CD8-positive, alpha-beta memory T cell (primary cell): ENCODE measurements at places on chromosomes 1 and 21. TPM values are rescaled to one million over a fixed set of nuclear protein-coding genes. Genes with fewer than 3 reads are reported as not detected.

DNA sequence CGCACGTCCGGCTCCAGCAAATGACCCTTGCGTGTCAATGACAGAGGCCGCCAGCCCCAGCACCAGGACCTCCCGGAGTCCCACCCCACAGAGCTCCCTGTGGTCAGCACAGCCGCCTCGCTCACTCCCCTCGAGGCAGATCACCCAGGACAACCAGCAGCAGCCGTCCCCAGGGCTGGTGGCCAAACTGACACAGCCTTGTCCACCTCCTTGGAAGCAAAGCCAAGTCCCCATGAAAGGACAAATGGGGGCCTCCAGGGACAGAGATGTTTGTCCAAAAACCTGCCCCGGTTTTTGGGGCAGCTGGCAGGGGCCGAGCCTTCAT, 2.1 kb downstream of the KRTAP10-10 start:
- no peak overlapping the region for H3K27ac ChIP-seq
- DNase-seq: no peak
- H3K4me3 ChIP-seq: no peak overlapping the region
- H3K27me3 ChIP-seq: no peaks in the 10 kb centered on the region

- no peak overlapping the region for H3K27ac ChIP-seq
- H3K4me3 ChIP-seq: no peak overlapping the region
- H3K36me3 ChIP-seq: no peaks in the 10 kb centered on the region
- H3K4me1 ChIP-seq: no peaks in the 10 kb centered on the region
- no peak for DNase-seq
Measured at GRCh38 chr1:197222780-197223179, 45.3 kb upstream of the CRB1 start.

DNA sequence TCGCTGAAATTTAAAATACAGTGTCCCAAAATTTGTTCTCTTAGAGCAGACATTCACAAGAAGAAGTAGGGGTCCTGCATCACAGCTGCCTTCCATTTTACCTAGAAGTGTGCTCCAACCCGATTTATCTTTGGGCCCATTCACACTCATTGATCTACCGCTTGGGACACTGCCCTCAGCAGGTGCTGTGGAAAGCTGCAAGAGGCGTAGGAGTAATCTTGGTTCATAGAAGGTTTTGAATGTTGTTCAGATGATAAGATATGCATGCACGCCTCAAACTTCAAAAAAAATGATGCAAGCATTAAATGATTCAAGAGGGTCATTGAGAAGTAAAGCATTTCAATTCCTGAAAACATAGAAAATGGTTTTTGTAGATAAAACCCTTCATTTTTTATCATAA, 18.6 kb upstream of the C1orf105 start:
- H3K36me3 ChIP-seq: no peaks in the 10 kb centered on the region
- no peak overlapping the region for H3K4me3 ChIP-seq
- H3K27me3 ChIP-seq: no peaks in the 10 kb centered on the region
- H3K27ac ChIP-seq: no peak overlapping the region
- H3K4me1 ChIP-seq: peaks cover 28% of the 10 kb centered on the region

The OPTC gene
- total RNA-seq: not detected

- no peak for DNase-seq
- no peaks in the 10 kb centered on the region for H3K4me1 ChIP-seq
- no peak overlapping the region for H3K27ac ChIP-seq
Measured at GRCh38 chr21:42956824-42957630, 17.3 kb upstream of the PKNOX1 start.

The NUP210L gene
- 0.09 TPM for total RNA-seq

The RNU1-1 gene
- total RNA-seq: 1,300 TPM

DNA sequence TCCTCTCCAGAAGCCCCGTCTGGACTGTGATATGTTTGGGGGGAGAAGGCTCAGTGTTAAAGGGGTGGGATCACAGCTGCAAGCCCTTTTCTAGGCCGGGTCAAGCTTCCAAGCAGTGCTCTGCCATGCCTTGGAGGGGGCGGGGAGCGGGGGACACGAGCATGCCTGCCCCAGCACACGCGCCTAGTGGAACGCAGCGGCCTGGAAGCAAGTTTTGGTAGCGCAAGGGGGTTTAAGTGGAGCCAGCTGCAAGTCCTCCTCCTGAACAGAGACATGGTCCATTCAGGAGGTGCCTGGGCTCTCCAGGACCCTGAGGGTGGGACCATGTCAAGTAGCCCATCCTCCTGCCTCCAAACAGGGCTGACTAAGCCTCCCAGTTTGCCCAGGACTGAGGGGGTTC, 112.2 kb downstream of the CASZ1 start:
- H3K36me3 ChIP-seq: no peaks in the 10 kb centered on the region
- no peak overlapping the region for H3K4me3 ChIP-seq
- no peaks in the 10 kb centered on the region for H3K4me1 ChIP-seq
- DNase-seq: no peak
- no peaks in the 10 kb centered on the region for H3K27me3 ChIP-seq
- H3K27ac ChIP-seq: no peak overlapping the region

GRCh38 chr1:186682736-186683135, 2.5 kb upstream of the PTGS2 start:
- H3K27ac ChIP-seq: no peak overlapping the region
- H3K4me3 ChIP-seq: no peak overlapping the region
- DNase-seq: no peak
- peaks cover 15% of the 10 kb centered on the region for H3K27me3 ChIP-seq
- no peaks in the 10 kb centered on the region for H3K36me3 ChIP-seq

The LCE1A gene
- total RNA-seq: not detected

GRCh38 chr1:156399355-156400125, 30.5 kb downstream of the RHBG start:
- H3K27me3 ChIP-seq: no peaks in the 10 kb centered on the region
- no peak for DNase-seq
- H3K4me3 ChIP-seq: no peak overlapping the region
- H3K4me1 ChIP-seq: no peaks in the 10 kb centered on the region
- H3K27ac ChIP-seq: no peak overlapping the region

The STMN1 gene
- 325 TPM for total RNA-seq

DNA sequence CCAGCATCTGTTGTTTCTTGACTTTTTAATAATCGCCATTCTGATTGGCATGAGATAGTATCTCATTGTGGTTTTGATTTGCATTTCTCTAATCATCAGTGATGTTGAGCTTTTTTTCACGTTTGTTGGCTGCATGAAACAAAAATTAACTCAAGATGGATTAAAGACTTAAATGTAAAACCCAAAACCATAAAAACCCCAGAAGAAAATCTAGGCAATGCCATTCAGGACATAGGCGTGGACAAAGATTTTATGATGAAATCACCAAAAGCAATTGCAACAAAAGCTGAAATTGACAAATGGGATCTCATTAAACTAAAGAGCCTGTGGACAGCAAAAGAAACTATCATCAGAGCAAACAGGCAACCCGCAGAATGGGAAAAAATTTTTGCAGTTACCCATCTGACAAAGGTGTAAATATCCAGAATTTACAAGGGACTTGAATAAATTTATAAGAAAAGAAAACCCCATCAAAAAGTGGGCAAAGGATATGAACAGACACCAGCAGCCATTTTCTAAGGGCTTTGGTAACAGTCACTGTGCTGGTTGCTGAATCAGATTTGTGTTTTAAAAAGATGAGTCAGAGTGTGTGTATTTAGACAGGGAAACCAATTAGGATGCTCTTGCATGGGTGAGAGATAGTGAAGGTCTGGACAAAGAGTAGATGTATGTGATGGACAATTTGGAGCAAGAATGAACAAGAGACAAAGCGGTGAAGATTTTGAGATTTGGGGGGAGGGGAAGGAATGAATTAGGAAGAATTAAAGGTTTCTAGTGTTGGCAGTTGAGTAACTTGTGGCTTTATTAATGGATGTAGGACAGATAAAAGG, 110.7 kb downstream of the RYR2 start:
- no peak for DNase-seq
- no peaks in the 10 kb centered on the region for H3K36me3 ChIP-seq
- H3K4me1 ChIP-seq: no peaks in the 10 kb centered on the region
- no peak overlapping the region for H3K27ac ChIP-seq
- H3K27me3 ChIP-seq: no peaks in the 10 kb centered on the region

DNA sequence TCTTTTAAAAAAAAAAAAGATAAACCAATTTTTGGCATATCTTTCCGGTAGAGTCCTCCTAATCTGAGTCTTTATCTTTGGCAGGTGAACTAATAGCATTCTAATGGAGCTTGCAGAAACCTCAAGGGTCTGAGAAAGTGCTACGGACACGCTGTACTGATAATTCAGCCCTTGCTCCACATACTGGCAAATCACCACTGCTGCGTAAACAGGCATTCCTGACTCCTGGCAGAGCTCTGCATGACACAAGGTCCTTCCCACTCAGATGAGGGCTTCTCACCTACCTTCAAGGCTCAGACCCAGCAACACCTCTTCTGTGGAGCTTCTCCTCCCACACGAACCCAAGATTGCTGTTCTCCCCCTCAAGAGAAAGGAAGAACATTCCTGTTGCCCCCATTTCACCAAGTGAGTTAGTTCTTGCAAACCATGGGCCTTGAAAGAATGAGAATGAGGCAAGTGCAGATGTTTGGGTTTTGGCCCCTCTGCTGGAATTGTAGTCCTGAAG, 48.0 kb downstream of the LYST start:
- no peak overlapping the region for H3K4me3 ChIP-seq
- H3K27ac ChIP-seq: no peak overlapping the region

The LCE1C gene
- not detected for total RNA-seq

DNA sequence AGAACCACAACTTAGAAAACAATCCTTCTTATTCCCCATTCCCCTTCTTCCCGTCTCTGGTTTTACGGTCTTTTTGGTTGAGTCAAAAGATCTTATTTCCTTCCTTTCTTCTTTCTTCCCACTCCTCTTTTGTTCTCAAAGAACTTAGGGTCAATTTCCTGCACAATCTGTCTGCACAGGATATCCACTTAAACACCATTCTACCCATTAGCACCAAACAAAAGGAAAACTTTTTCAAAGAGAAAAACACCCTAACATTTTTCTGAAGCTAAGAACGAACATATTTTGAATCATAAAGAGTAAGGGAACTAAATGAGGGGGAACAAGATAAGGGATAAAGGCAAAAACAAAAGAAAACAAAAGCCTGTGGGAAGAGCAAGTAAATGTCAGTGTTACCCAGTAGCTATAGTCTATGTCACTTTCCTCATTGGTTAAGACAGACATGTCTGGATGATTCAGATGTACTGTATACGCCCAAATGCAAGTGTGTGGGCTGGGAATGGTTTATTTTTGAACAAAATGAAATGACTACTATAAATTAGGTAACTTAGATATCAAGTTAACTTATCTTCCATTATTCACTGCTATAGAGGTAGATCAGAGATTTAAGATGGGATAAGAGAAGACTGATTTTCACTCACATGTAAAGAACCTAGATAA, 59.9 kb downstream of the TOR3A start:
- peaks cover 13% of the 10 kb centered on the region for H3K4me1 ChIP-seq
- no peak overlapping the region for H3K27ac ChIP-seq
- H3K27me3 ChIP-seq: no peaks in the 10 kb centered on the region
- no peaks in the 10 kb centered on the region for H3K36me3 ChIP-seq
- no peak for DNase-seq

DNA sequence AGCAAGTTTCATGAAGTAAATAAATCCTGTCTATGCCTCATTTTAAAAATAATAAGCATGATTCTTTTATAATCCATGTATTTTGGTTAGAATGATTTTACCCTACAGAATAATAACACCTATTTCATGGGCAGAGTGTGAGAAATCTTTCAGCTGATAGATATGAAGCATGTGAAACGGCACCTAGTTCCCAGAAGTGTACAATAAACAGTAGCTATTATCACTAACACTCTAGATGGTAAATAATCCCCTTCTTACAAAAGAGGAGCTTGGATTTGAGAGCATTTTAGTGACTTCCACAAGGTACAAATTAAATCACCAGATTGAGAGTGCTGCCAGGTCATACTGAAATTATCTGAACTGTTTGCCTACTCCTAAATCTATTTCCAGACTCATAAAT, 95.3 kb upstream of the NRIP1 start:
- no peaks in the 10 kb centered on the region for H3K36me3 ChIP-seq
- H3K4me3 ChIP-seq: no peak overlapping the region
- H3K4me1 ChIP-seq: no peaks in the 10 kb centered on the region

DNA sequence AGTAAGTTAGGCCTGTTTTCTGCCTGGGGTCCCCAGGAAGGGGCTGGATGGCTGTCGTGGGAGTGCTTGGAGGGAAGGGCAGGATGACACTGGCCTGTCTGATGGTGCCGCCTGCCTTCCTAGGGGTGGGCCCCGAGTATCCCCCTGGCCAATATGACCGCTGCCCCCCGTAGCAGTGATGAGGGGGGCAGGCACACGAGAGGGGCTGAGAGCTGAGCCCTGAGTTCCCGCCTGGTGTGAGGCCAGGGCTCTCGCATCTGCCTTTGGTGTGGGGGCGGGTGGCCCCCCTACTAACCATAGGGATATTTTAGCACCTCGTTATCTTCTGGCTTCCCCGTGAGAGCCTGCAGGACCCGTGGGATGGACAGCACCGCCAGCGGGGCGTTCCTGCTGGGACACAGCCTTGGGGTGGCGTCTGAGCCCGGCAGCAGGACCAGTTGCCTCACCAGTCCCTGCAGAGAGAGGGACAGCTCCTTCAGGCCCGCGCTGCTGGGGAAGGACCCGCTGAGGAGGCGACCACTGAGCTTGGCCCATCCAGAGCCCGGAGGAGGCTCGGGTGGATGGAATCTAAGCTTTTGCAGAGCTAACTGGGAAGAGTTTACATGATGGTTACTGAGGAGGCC, 10.4 kb downstream of the KRTAP10-1 start:
- H3K4me3 ChIP-seq: no peak overlapping the region
- no peak for DNase-seq
- H3K27ac ChIP-seq: no peak overlapping the region
- H3K36me3 ChIP-seq: no peaks in the 10 kb centered on the region
